ENCODE measurements at places on chromosomes 7 and 10.

GRCh38 chr7:114414156-114415063 lies at the start of gene FOXP2:
Gene FOXP2 (plus strand): TSS chr7:114414815. CDS start chr7:114426512, 11,697 bp downstream.
- DNase-seq: peak; percentile 32

DNA sequence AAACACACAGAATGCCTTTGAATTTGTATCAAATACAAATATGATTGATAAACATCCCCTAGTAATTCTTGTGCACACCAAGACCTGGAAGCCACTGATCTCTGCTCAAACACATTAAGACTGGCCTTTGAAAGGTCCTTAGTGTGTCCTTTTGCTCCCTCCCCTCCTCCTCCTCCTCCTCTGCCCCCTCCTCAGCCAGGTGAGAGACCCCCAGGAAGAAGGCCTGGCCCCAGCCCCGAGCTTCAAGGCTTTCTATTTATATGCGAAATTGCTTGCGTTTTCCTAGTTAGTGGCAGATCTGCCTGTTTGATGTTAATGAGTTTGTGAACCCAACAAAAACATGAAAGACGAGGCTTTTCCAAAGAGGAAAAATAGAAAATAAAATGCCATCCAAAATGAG lies 63.6 kb upstream of the TCF7L2 start:
- DNase-seq: no peak

DNA sequence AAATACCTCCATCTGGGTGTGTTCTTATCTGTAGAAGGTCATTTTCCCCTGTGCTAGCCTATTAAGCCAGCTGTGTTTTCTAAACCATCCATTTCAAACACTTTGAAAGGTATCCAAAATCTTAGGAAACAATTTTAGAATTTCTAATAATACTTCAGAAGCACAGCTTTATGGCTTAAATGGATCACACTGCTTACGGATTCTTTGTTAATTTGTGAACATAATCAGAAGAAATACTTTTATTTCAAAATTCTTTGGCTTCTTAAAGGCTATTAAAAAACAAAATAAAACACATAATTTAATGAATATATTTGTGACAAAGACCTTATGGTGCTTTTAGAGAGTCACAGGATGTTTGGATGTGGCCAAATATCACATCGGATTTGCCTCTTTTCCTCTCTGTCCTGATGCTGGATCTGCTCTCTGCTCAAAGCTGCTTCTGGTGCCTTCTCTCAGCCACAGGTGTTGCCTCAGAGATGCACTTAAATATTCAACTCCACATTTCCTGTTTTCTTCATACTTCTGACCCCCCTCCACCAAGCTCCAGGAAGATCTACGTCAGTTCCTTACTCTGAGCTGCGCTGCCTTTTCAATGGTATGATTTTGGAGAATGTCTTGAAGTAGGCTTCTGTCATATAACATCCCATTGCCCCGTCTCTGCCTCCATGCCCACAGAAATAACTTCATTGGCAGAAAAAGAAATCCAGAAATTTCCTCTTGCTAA lies 230.6 kb downstream of the MLLT10 start:
- DNase-seq: no peak

DNA sequence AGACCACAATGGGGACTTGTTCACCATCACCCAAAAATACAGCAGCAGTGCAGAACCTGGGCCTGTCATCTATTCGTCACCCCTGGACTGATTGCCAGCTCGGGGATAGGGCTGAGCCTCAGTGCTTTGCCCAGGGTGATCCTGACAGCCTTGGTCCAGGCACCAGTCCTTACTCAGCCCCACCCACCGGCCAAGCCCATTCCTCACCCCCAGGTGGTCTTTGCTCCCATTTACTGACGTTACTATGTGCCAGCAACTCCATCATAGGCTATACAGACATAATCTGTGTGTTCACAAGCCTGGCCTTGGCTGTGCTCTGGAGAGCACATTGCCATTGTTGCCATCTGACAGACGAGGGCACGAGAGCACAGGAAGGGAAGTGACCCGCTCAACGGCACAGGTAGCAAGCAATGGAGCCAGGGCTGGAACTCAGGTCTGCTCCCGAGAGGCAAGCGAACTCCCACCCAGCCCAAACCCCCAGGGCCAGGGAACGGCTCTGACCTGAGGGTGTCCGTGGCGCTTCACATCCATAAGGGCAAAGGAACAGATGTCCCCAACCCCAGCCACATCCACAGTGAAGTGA lies 6.8 kb downstream of the ATG9B start:
- no peak for DNase-seq

DNA sequence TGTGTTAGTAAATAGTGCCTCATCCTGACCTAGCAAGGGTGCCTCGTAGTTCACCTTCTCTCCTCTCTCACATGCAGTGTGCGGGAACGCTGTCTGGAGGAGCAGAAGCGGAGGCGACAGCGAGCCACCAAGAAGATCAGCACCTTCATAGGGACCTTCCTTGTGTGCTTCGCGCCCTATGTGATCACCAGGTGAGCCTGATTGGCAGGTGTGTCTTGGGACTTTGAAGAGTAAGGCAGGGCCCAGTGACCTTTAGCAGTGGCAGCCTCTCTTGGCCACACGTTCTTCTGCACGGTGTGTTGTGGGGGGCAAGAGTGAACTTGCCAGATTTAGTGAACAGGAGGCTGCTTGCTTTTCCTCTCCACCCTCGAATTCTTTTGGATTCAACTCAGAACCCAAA lies 8.6 kb downstream of the GPR26 start:
- DNase-seq: no peak
